ENCODE measurements at places on chromosomes 2 and 18.

DNA sequence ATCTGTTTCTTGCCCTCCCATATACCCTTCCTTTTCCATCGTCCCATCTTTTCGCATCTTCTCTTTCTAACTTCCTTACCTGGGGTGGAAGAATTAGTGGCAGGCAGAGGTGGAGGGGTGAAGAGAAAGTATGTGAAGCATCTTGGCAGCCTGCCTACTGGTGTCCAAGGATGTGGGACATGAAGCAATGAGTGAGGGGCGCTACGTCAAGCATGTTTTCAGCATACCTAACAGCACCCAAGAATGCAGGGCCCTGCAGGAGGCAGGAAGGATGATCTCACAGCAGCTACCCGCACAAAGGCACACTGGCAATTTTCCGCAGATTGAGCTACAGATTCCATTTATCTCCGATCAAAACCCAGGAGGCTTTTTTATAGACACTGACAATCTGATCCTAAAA lies 42.2 kb downstream of the METTL4 start:
- no peak for DNase-seq

DNA sequence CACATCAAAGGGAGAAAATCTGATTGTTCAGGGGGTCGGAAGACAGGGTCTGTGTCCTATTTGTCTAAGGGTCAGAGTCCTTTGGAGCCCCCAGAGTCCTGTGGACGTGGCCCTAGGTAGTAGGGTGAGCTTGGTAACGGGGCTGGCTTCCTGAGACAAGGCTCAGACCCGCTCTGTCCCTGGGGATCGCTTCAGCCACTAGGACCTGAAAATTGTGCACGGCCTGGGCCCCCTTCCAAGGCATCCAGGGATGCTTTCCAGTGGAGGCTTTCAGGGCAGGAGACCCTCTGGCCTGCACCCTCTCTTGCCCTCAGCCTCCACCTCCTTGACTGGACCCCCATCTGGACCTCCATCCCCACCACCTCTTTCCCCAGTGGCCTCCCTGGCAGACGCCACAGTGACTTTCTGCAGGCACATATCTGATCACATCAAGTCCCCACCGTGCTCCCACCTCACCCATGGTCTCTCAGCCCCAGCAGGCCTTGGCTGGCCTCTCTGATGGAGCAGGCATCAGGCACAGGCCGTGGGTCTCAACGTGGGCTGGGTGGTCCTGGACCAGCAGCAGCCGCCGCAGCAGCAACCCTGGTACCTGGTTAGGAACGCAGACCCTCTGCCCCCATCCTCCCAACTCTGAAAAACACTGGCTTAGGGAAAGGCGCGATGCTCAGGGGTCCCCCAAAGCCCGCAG lies 3.8 kb downstream of the PROC start:
- no peak for DNase-seq

GRCh38 chr2:176166272-176166671 lies 9.2 kb downstream of the HOXD3 start:
- DNase-seq, result no peak

- DNase-seq, result no peak
These were observed 219.6 kb downstream of the CD226 start for GRCh38 chr18:69727912-69728572.

GRCh38 chr2:48249631-48250473 lies 280.1 kb upstream of the STON1 start:
- no peak for DNase-seq

Data from epithelial cell of proximal tubule (primary cell).